ENCODE measurements at places on chromosomes 1 and 21.

DNA sequence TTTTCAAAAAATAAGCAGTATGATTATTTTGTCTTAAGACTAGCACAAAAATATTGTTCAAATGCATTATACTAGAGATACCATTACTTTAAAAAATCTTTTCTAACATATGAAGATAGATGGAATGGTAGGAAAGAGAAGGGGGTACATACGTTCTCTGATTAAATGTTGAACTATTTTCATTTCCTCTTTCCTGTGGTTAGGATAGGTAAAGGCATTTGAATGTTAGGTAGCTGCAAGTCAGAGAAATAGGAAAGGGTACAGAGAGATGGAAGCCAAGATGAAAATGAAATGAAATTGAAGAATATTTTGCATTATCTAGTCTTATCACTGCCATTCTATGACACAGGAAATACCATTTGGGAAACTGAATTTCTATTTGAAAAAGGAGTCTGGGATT lies 28.3 kb downstream of the TLCD4 start:
- no peak for DNase-seq

DNA sequence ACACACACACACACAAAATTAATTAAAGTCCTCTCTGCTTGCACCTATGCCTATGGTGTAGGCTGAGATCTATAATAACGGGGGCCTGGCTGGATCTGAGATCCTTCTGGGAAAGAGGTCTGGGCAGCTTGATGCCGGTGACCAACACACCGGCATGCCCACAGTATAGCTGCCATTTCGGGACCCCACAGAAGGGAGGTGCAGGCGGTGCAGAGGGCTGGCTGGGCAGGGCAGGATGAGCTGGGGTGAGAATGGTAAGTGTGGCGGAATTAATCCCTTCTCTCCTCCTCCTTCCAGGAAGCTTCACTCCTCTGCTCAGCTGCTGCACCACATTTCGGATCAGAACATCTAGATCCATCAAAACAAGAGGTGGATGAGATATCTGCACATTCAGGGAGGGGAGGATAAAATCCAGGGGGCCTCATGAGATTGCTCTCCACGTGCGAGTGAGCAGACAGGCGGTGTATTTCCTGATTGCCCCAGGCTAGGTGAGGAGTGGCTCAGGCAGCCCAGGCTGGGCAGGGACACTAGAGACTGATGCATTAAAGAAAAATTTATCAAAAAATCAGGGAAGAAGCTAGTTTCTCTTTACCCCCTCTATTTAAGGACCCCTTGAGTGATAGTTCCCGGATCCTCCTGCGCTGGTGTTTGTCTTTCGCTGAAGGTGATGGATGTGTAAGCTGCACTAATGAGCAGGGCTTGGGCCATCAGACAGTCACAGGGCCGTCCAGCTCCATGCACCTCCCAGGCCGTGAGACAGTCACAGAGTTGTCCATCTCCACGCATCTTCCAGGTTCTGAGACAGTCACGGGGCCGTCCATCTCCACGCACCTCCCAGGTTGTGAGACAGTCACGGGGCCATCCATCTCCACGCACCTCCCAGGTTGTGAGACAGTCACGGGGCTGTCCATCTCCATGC lies 449.9 kb downstream of the PTPRU start:
- no peak for DNase-seq

GRCh38 chr21:26736449-26736848 lies 108.8 kb downstream of the ADAMTS1 start:
- DNase-seq = no peak

DNA sequence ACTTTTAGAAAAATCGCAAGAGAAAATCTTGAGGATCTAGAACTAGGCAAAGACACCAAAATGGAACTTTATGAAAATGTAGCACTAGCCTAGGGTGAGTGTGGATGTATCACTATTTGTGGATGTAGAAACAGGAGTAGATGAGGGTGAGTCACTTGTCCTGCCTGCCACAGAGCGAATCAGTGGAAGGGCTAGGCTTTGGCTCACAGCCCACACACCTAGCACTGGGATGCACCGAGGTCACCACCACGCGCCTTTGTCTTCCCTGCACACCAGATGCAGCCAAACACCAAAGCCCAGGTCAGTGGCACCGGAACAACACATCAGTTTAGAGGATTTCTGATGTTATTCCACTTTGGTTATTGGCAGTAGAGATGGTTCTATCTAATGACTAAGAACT lies 38.2 kb downstream of the PKNOX1 start:
- no peak for DNase-seq

GRCh38 chr1:229900220-229900619 lies 166.8 kb upstream of the GALNT2 start:
- no peak for DNase-seq

GRCh38 chr1:10431070-10431730 lies 967 bp downstream of the CENPS start:
- peak; percentile 14 for DNase-seq

DNA sequence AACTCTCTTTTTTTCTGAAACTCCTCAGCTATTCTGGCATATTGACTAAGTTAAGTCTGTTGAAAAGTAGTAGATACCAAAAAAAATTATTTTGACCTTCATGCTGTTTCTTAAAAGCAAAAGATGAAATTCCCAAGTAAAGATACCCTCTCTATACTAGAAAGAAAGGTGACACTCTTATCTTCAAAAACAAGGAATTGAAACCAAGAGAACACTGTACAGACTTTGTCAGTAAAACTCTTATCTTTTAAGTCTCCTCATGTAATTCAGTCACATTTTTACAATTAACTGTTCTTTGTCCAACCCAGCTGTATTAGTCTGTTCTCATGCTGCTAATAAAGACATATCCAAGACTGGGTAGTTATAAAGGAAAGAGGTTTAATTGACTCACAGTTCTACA lies 496.2 kb downstream of the LTN1 start:
- no peak for DNase-seq

GRCh38 chr1:232110281-232111090 lies 483.9 kb downstream of the DISC1 start:
- DNase-seq = no peak

- DNase-seq = no peak
These were observed 72.7 kb downstream of the DIRAS3 start for GRCh38 chr1:67977756-67978155.

DNA sequence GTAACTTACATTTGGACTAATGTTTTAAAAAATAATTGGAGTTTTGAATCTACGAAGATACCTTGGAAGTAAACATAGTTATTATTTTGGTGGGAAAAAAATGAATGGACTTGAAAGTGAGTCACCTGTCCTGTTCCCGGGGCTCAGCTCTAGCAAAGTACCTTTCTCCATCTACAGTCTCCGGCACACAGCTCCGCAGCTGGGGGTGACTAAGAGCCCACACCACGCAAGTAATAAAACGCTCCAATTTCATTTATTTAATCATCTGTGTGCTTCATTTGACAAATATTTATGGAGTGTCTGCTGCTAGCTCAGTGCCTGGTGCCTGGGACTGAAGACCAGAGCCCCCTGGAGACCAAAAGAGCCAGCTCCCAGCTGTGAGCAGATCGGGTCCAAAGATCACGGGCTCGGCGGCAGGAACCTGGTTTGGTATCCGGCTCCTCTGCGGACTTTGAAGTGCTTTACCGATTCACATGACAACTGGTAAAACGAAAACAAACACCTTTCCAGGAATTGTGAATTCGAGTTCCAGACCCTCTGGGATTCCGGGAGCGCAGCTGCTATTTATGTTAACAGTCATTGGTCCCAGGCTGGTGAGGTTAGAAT lies 1.7 kb upstream of the RIPK4 start:
- peak; percentile 29 for DNase-seq

Data from stromal cell of bone marrow (primary cell).